ENCODE measurements at places on chromosomes 3 and 15.

DNA sequence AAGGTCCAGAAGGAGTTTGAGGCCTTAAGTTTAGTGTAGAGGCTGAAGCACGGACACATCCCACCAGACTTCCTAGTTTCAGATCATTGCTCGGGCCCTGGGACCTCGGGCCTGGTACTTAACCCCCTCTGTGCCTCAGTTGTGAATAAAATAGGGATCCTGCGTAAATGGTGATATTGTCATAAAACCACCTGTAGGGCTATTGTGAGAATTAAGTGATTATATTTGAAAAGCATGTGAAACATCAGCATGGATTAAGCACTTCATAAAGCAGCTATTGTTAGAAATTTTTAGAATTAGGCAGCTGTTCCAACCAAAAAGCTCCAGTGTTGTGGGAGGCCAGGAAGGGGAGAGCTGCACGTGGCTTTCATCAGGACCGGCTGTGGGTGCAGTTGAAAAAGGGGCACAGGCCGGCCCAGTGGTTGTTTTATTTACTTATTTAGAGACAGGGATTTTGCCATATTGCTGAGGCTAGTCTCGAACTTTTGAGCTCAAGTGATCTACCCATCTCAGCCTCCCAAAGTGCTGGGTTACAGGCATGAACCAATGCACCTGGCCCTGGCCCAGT, 4.4 kb downstream of the RCCD1 start:
- DNase-seq = no peak

- DNase-seq = no peak
Observed at GRCh38 chr15:54528021-54528420, 549.8 kb downstream of the UNC13C start.

DNA sequence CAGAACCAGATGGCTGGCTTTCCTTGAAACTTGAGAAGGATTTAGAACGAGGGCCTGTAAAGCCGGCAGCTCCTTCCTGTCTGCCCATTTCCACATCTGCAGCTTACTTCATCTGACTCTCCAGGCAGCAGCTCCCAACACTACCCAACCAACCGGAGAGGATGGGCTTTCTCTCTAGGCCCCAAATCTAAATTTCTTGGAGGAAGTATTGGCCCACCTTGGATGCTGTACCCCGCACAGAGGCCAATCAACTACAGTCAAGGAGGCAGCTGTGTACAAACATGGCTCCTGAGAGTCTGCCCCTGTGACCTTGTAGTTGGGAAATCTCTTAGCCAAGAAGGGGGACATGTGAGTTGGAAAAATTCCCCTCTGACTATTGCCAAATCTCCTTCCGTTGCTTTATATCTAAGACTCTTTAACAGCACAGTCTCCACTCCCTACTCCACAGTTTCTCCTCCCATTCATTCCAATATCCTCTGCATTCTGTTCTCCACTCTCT, 8.0 kb upstream of the ACAP2 start:
- no peak for DNase-seq

GRCh38 chr3:45559560-45560118, 34.9 kb upstream of the LIMD1 start:
- no peak for DNase-seq

GRCh38 chr3:56879436-56880215, 77.9 kb upstream of the ARHGEF3 start:
- no peak for DNase-seq

Measured in stimulated activated CD8-positive, alpha-beta memory T cell treated with anti-CD3 and anti-CD28 coated beads, Interleukin-4, amount 100 ng/mL, for 4 hours (primary cell).